ENCODE measurements at places on chromosomes 16 and 17.

GRCh38 chr16:86974120-86974519 lies 343.1 kb downstream of the C16orf95 start:
- DNase-seq, result no peak

DNA sequence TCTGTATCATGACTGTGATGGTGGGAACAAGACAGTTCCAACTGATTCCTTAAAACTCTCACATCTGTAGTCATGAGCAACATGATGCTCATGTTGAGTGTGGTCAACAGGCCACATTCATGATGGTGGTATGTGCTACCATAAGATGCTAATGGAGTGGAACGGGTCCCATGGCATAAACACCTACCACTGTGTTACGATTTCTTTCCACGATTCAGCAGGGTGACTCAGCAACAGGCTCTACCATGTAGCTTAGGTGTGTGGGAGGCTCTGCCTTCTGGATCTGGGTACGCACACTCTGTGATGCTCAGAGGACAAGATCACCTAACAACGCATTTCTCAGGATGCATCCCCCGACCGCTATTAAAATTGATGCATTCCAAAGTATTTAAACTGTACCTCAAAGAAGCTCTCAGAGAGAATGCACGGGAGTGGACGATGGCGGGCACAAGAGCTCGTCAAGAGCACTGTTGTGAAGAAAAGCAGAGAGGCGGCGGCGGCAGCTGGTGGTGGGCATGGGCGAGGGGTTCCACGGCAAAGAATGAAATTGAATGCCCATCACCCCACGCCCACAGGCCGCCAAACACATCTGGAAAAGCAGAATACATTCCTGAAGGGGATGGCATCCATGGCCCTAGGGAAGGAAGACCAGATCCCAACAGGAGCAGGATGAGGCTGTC lies 133.3 kb downstream of the ZNF778 start:
- DNase-seq, result no peak

DNA sequence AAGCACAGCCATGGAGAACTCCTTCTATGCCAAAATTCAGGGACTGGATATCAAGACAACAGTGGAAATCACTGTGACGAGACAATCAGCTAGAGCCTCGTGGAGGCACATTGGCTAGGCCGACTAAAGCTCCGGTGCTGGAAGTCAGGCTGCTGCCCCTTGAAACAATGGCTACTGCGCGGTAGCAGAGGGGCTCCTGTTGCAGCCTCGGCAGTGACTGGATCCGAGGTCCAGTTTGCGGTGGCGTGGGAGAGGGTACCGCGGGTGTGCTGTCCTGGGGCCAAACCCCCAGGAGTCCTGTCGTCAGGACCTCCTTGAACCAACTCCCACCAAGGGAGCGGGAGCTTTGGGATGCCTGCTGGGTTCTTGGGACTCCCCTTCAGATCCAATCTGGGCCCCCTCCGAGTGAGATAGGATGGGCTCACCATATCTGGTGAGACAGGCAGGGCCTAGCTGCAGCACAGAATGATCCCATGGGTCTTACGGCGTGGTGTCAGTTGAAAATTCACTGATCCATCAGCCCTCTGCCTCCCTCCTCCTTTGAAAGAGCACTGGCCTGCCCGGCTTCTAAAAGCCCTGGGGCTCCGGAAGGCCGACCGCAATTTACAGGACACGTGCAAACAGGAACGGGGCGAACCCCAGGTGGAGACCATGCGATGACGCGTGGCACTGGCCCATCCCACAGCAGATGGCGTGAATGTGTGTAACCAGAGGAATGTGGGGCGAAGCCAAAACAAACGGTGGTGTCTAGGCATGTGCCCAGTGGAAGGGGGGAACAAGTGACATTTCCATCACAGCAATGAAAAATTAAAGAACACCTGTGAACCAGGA lies 15.8 kb upstream of the KCNJ18 start:
- no peak for DNase-seq

DNA sequence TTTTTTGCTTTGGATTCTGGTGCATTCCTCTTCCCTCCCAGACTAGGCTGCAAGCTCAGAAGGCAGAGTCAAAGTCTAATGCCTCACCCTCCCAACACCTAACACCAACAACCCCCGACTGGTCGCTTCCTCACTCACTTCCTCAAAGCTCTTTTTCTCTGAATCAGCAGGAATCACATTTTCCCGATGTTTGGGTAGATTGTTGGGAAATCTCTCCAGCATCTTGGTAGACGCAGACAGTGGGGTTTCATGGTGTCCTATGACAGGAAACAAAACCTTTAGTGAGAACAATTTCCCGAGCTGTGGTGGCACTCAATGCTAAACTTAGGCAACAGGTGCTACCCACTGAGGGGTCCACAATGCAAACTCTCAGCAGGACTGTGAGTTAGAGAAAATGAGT lies 39.9 kb upstream of the ICAM2 start:
- DNase-seq, result no peak

GRCh38 chr17:5115673-5116651 lies at the start of gene USP6:
TSS of gene USP6 (plus strand) at chr17:5116032. CDS start at chr17:5130368, 14,336 bp downstream.
- no peak for DNase-seq

- DNase-seq, result no peak
These were observed 39.2 kb upstream of the CCR7 start for GRCh38 chr17:40604327-40605080.

DNA sequence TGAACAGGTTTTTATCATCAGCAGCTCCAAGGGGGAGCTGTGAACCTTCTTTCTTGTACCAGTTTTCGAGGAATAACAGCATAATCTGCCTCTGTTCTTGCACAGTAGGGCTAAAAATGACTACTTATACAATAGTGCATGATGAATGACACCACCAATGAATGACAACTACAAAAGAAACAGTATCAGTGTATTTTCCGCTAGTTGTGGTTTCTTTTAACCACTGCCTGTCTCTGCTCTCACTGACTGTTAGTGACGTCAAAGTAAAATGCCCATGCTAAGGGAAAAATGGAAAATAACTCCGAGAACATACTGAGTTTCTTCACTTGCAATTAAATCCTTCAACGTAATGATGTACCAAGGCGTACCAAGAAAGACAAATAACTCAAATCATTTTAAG lies 294.9 kb downstream of the MAP2K6 start:
- DNase-seq, result no peak

GRCh38 chr16:50695017-50696000 lies 1.9 kb downstream of the NOD2 start:
- no peak for DNase-seq

DNA sequence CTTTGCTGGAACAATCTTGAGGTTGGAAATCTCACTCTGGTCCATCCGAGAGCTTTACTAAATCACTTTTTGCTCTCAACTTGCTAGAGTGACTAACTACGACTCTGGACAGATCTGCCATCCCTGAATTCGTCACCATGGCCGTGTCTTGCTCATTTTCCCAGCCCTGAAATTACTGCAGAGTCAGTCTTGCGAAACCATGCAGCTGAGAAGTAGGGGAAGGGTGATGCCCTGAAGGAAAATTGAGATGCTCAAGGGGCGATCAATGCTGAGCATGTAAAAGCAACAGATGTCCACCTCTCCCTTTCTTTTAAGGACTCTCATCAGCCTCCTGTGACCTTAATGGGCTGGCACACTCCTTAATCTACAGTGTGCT lies 18.8 kb downstream of the PCTP start:
- no peak for DNase-seq

DNA sequence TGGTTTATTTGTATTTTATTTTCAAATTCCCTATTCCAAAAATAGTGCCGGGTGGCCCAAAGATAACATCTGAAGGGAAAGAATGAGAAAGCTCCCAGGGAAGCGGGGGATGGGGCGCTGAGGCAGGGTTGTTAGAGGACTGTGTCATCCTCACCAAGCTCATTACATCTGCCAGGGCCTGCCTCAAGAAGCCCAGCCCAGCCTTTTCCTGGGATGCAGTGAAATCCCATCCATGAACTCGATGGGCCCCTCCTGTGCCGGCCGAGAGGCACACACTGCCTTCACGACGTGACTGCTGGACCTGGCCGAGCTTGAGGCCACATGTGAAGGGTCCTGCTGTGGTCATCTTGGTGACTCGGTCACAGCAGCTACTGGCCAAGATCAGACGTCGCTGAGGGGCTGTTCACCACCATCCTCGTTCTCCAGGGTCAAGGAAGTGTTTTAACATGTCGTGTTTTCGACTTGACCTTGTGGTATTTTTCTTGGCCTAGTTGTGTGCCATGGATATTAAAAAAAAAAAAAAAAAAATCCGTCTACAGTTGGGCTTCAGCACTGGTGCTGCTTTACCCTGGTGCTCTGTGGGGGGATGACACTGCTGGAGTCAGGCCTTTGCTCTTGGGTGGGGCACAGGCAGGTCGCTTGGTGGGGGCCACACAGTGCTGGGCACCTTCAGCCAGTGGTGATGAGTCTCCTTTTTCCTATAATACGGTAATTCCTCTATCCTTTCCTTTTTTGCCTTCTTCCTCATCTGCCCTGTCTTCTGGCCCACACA lies 4.9 kb downstream of the TIMM22 start:
- DNase-seq, result no peak

- no peak for DNase-seq
These were observed 150.1 kb downstream of the RAB11FIP4 start for GRCh38 chr17:31541559-31541958.

- DNase-seq, result no peak
These were observed 58.4 kb downstream of the ELAC2 start for GRCh38 chr17:12959441-12959840.

- no peak for DNase-seq
These were observed 130.3 kb downstream of the TANGO6 start for GRCh38 chr16:68973611-68974120.

- no peak for DNase-seq
These were observed 14.3 kb downstream of the PIEZO1 start for GRCh38 chr16:88770461-88771293.

- no peak for DNase-seq
These were observed 212.2 kb downstream of the SEC14L1 start for GRCh38 chr17:77352996-77353395.

DNA sequence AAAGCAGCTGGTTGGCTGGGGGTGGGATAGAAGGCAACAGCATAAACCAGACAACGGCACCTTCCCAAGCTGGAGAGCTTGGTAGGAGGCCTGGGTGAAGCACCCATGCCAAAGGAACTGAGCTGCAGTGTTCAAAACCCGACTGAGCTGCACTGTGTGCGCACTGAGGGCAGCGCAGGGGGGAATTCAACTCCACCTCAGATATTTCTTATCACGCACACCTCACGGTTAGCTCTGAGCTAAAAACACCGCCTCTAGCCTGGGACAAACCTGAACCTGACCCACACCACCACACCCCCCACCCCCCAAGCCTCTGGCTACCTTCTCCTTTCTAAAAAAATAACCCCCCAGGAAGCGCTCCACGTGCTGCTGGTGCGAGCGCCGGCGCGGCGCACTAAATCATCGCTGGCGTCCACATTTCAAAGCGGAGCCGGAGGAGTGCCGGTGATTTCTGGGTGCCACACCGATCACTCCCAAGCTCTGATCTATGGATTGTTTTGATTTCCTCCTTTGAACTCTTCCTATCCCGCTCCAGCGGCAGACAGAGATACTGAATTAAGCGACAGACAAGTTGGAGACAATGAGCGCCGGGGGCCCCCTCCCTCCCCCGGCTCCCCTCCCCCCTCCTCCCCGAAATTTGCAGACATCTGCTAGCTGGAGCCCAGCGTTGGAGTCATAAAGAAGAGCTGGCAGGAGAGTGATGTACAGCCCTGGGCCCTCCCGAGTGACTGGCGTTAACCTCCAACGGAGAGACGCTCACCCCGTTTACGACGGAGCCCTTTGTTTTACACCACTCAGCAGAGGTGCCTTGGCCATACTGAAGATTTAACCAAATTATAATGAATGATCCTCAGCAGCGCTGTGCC lies 85.0 kb downstream of the NOG start:
- DNase-seq, result no peak

DNA sequence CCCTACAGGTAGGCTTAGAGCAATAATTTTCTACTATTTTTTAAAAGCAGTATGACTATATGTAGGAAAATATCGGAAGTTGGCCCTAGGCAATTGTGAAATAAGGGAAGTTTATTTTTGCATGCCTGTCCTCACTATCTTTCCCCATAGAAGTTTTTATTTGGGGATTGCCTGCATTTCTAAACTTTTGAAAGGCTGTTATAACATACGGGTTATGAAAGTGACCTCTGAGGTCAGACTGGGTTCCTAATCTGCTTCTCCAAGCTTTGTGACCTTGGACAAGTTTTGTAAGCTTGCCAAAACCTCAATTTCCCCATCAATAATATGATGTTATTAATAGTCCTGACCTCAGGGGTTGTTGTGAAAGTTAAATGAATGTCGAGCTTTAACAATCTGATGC lies 67.1 kb downstream of the ARHGAP44 start:
- DNase-seq, result no peak

- DNase-seq, result no peak
These were observed 10.9 kb upstream of the KRT222 start for GRCh38 chr17:40675905-40676304.

- no peak for DNase-seq
These were observed 200.6 kb upstream of the CCL2 start for GRCh38 chr17:34054495-34054894.

- DNase-seq, result no peak
These were observed 32.3 kb downstream of the CHD9 start for GRCh38 chr16:53087101-53087500.

GRCh38 chr17:6328279-6328678 lies 106.6 kb downstream of the AIPL1 start:
- DNase-seq, result no peak

- no peak for DNase-seq
These were observed 35.0 kb upstream of the MNT start for GRCh38 chr17:2435862-2436261.

DNA sequence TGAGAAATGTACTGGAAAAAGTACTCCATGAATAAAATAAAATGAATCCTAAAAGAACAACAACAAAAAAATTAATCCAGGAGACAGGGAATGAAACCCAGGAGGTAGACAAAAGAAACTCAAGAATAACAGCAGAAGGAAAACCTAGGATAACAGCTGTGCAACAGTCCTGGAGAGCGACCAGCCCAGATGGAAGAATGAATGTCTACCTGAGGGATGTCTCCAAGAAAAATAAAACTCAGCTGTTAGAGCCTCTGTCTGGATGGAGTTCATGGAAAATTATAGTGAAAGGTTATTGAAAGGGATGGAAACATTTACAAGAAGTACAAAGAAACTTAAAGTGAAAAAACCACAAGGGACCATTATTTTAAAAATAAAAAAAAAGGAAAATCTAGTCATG lies 135.8 kb upstream of the CA10 start:
- DNase-seq, result no peak

DNA sequence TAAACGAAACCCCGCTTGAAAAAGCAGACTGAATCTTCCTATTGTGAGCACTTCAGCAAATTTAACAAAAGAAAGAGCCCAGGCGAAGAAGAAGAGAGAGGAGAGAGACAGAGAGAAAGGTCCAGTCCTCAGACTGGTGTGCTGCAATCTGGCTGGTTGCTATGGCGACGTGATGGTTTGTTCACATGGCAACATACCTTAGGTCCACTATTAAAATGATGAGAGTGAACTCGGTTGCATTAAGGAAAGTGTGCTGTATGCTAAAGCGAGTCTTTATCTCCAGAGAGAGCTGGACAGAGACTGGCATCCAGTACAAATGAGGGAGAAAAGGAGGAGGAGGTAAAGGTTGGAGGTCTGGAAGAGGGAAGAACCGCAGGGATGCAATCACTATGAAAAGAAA lies 271.8 kb upstream of the ZFHX3 start:
- DNase-seq, result no peak

DNA sequence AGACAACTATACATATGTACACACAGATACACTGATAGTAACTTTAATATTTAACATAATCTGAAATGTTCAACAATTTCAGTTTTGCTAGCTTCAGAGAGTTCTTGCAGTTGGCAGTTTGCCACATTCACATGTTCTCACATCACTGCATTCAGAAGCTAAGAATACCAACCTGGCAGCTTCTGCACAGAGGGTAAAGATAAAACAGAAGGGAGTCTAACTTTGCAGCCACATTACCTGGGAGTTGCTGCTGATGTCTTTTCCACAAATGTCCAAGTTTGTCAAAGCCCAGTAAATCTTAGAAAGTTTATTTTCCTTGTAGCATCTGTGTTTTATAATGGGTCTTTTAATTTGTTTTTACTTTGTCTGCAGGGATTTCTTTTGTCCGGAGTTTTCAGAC lies 332.0 kb downstream of the BCAS3 start:
- DNase-seq, result no peak
